Epithelial cell of proximal tubule (primary cell): ENCODE measurements at places on chromosomes 2 and 18. TPM values are rescaled to one million over a fixed set of nuclear protein-coding genes. Genes with fewer than 3 reads are reported as not detected.

DNA sequence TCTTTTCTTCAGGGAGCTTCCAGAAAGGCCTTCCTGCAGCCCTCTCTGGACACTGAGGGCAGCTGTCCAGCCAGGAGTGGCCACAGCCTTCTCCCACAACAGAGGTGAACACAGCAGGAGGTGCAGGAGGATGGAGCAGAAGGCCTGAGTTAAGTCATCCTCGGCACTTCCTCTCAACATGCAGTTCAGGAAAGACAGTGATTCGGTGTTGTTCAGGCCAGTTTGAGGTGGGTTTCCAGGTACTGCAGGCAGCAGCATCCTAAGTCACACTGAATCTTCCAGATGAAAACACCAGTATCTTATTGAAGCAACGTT, 225.3 kb upstream of the PXDN start:
- DNase-seq = no peak

GRCh38 chr2:237912271-237913192, 53.1 kb downstream of the RAMP1 start:
- DNase-seq = no peak

GRCh38 chr2:190882856-190883582, 2.4 kb downstream of the GLS start:
- no peak for DNase-seq

DNA sequence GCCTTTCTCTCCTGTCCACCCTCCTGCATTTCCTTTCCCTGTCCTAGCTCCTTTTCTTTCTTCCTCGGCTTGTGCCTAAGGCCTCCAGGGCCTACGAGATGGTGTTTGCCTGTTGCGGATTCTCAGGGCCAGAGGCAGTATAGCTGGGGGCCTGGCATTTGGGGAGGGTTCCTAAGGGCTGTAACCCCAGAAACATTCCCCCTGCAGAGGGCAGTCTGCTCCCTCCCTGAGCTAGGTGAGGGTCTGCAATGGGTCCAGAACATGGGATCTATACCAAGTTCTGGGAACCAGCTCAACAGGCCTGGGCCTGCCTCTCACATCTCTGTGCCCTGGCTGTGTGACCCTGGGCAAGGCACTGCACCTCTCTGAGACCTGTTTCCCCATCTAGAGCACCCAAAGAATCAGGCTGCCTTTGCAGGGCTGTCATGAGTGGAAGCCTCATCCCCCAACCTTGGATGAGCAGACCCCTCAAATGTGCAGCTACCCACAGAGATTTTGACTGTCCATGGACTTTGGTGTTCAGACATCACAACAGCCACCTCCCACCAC, 97.5 kb downstream of the GLI2 start:
- DNase-seq = no peak

GRCh38 chr2:128565441-128565840, 246.8 kb upstream of the HS6ST1 start:
- DNase-seq = no peak

DNA sequence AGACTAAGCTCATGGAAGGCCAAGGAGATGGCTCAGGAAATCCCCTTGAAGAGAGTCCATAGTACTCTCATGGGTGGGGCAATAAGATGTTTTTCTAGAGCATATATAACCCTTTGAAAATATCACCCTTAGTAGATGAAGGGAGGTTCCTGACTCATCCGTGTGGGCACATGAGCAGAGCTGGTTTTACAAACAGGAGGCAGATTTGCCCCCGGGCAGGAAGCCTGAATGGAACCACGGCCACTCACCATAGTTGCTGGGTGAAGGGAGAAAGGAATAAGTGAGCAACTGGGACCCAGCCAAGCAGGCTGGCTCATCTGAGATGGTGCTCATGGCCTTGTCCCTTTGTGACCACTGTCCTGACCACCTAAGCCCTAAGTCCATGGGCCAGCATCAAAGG, 29.0 kb upstream of the MAPRE3 start:
- no peak for DNase-seq

GRCh38 chr2:179352181-179352580, 87.5 kb upstream of the SESTD1 start:
- no peak for DNase-seq

Gene RGPD8
- total RNA-seq = 2.4 and 4.3 TPM in 2 replicates

Gene ACOXL
- 0.06 and 0.14 TPM in 2 replicates for total RNA-seq

Gene AQP12B
- total RNA-seq = not detected in 2 replicates

Gene CRYBA2
- total RNA-seq = not detected in 2 replicates
